ENCODE measurements at places on chromosomes 2 and 18.
A peak's percentile ranks its signal among the peaks of the same experiment; 100 is the strongest.

- DNase-seq = no peak
Measured at GRCh38 chr2:86229221-86229620, 30.0 kb downstream of the MRPL35 start.

- no peak for DNase-seq
Measured at GRCh38 chr2:134341476-134341875, 87.6 kb downstream of the MGAT5 start.

DNA sequence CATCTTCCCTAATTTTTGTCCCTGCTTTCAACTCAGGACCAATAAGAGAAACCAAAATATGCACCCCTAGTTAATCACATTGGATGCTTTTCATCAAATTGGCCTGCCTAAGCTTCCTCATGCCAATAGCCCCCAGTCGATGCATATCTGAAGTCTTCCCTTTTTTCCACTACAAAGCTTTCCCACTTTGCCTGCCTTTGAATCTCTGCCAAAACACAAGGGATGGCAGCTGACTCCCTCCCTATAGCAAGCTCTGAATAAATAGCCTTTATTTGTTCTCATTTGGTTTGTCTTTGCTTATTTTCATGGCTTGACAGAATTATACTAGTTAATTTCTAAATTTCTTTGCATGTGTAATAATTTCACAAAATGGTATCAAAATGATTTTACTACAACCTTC, 621.2 kb downstream of the MBD2 start:
- DNase-seq = no peak

GRCh38 chr2:179584760-179585159, 276.7 kb downstream of the ZNF385B start:
- DNase-seq = no peak

DNA sequence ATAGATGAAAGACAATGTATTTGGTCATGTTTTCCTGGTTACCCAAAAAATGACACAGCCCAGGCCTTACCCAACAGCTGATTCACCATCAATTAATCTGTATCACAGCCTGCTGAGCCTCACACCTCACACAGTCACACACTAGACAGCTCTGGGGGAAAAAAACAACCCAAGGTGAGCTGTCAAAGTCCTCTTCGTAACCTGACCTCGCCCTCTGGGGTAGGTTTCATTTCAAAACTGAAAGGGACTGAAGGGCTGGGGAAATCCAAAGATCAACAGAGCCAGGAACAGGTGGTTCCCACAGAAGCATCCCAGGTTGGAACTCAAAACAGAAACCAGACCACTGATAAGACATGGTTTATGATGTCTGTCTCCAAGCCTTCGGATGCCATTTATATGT, 18.2 kb upstream of the PCBP1 start:
- DNase-seq = peak; percentile 22

DNA sequence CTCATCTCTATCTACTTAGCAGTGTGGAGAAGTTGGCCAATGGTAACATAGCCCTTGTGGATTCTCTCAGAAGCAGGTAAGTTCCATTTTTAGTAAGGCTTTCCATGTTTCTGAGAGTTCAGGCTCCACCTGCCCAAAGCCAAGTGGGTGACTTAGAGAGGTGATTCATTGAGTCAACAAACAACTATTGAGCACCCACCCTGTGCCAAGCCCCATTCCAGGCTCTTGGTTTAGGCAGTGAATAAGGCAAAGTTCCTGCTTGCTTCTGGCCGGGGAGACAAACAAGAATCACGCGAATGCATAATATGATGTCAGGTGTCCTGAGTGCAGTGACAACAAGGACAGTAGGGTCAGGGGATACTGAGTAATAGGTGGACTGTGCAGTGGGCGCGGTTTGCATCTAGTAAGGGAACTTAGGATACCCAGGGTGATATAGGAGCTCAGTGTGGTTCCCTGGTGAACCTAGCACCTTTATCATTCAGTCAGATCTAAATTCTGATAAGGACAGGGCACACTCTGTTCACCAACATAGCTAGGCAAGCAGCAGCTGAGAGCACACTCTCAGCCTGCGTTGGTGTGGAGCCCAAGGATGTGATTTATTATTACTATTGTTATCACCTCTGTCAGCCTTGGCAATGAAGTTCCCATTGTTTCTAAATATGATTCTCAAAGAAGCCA, 31.7 kb upstream of the KCTD1 start:
- no peak for DNase-seq

DNA sequence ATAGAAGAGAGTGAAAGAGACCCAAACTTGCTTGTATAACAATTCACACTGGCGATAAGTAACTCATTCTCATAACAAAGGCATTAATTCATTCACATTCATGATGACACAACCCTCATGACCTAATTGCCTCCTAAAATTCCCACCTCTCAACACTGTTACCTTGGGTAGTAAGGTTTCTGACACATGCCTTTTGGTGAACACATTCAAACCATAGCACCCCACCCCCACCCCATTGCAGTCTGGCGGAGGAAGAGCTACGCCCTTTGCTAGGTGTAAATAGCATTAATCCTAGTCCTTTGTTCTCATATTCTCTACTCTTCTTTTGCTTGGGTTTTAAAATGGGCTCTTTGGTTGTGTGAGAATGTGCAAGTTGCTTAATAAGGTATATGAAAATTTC, 361.5 kb downstream of the DSEL start:
- no peak for DNase-seq
